HEK293T (cell line): ENCODE measurements at places on chromosomes 1 and 21.

- DNase-seq: no peak
Observed at GRCh38 chr1:68344208-68344607, 105.5 kb downstream of the RPE65 start.

DNA sequence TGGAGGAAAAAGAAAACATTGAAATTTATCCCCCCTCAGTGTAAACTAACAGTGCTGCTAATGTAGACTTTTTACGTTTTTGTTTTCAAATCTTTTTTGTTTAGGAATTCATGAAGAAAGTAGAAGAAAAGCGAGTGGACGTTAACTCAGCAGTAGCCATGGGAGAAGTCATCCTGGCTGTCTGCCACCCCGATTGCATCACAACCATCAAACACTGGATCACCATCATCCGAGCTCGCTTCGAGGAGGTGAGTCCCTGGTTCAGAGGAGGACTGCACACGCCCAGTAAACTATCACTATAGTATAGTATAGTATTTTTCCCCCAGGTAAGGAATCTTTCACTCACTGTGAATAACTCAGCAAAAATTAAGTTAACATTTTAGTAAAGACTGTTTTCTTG lies 37.8 kb upstream of the BMP8A start:
- DNase-seq: no peak

DNA sequence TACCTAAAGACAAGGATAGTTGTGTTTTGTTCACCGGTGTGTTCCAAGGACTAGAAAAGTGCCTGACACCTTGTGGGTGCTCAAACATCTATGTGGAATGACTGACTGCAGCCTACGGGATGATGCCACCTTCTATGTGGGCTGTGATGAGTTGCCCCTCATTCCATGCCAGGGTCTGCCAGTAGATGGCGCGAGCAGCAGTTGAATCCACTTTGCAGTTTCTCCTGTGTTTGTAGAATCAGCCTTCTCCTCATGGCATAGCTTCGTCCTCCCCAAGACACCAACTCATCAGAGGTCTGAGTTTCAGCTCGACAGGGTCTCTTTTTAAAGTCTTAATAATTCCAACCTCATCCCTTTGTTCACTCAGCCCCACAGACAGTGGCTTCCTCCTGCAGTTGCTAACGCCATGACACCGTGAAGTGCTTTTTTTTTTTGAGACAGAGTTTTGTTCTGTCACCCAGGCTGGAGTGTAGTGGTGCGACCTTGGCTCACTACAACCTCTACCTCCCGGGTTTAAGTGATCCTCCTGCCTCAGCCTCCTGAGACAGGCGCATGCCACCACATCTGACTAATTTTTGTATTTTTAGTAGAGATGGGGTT lies 133.7 kb downstream of the CAPN8 start:
- DNase-seq: peak; percentile 82

DNA sequence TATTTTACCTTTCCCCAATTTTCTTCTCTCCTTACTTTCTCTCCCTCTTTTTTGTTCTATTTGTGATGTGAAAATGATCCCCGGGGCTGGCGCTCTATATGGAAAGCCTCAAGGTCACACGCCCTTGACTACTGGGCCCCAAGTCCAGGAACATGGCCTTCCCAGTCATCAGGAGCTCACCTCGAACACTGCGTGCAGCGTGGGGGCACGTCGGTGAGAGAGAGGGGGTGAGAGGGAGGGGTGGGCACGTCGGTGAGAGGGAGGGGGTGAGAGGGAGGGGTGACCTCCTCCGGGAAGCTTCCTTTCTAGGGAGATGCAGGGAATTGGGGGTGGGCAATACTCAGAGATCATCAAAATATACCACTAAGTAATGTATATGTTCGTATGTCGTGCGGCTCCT lies 94.6 kb upstream of the TMPRSS2 start:
- no peak for DNase-seq

DNA sequence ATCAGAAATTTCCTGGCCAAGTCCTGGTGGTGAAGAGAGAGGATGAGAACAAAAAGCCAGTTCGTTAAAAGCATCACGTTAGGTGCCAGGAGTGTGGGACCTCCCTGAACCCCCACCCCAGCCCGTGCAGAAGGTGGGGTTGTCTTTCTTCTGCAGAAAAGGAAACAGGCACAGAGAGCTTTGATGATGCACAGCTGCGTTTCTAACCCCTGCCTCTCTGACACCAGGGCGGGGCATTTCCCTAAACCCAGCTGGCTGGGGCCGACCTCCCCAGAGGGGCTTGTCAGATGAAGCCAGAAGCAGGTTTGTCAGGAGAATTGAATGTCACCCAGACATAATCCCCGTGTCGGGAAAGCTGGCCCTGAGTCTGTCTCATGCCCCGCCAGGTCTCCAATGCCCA lies 189.3 kb upstream of the EDN2 start:
- no peak for DNase-seq

DNA sequence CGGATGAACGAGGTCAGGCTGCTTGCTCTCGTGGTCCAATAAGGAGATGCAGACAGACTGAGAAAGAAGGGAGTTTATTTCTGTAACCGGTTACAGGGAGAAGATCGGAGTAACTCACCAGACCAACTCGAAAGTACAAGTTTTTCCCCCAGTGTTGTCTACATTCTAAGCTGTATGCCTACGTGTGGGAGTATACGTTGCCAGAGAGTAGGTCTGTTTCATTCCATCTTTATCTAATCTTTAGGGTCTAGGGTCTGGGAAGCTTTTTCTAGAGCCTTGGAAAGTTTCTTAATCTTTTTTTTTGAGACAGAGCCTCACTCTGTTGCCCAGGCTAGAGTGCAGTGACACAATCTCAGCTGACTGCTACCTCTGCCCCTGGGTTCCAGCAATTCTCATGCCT lies 4.7 kb upstream of the PADI1 start:
- no peak for DNase-seq

DNA sequence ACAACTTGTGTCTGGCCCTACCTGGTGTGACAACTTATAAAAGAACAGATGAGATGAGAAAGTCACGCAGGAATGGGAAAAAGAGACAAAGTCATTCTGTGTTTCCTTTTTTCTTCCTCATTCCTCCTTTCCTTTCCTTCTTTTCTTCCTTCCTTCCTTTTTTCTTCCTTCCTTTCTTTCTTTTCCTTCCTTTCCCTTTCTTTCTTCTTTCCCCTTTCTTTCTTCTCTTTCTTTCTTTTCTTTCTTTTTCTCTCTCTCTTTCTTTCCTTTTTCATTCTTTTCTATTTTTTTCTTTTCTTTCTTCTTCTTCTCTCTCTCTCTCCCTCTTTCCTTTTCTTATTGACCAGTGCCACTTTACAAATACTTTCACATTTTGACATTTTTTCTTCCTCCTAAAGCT lies 239.7 kb downstream of the ATG4C start:
- no peak for DNase-seq

GRCh38 chr1:107549152-107549810 lies 408.4 kb downstream of the NTNG1 start:
- DNase-seq: no peak

DNA sequence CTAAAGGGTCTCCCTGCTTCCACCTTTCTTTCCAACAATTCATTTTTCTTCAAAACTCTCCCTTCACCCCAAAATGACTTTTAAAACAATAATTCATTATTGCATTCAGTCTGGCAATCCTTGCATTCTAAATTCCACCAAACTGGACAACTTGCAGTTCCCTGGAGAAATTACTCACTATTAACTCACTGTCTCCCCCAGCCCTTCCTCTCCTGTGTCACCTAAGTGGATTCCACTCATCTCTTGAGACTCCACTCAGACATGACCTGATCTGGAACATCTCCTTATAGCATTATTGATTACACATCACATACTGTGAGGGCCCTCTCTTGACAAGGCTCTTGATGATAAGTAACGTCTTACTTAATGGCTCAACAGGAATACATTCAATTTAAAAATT lies 257.1 kb downstream of the BRINP2 start:
- no peak for DNase-seq

DNA sequence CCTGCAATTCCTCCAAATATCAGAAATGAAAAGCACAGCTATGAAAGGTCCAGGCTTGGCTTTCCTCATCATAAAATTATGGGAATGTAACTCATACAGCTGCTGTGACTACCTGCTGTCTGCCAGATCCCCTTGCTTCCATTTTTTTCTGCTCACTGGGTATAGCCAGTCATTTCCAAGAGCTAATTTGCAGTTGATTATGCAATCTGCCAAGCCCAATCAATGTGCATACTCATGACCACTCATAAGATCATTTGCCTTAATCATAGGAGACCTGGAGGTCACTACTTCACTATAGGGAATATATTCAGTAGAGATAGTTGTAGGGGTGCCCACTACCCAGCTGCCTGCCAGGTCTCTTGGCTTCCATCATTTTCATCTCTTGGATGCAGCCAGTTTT lies 417.7 kb upstream of the ZRANB2 start:
- no peak for DNase-seq

DNA sequence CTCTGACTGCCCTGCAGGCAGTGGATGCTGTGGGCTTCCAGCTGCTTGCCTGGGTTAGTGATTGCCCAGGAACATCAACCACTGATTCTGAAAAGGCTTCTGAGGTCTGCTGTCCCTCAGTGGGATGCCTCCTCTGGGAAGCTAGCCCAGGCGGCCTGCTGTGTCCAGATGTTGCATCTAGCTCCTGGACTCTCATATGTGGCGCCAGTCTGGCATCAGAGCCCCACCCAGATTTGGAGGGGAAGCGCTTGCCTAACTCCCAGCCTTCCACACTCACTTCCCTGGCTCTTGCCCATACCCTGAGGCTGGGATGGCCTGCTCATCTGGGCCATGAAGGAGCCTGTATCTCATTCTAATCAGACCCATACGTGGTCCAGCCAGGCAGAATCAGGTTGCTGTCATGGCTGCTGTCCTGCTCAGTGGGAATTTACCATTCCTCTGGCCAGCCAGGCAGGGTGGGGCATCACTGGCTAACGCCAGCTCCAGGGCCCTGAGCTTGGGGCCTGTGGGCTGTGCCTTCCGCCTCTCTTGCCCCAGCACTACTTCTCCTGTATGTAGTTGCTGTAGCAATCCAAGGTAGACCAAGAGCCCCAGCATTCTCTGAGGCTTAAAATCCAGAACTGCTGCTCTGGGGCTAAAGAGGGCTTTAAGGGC lies 4.1 kb downstream of the CSF1 start:
- no peak for DNase-seq

DNA sequence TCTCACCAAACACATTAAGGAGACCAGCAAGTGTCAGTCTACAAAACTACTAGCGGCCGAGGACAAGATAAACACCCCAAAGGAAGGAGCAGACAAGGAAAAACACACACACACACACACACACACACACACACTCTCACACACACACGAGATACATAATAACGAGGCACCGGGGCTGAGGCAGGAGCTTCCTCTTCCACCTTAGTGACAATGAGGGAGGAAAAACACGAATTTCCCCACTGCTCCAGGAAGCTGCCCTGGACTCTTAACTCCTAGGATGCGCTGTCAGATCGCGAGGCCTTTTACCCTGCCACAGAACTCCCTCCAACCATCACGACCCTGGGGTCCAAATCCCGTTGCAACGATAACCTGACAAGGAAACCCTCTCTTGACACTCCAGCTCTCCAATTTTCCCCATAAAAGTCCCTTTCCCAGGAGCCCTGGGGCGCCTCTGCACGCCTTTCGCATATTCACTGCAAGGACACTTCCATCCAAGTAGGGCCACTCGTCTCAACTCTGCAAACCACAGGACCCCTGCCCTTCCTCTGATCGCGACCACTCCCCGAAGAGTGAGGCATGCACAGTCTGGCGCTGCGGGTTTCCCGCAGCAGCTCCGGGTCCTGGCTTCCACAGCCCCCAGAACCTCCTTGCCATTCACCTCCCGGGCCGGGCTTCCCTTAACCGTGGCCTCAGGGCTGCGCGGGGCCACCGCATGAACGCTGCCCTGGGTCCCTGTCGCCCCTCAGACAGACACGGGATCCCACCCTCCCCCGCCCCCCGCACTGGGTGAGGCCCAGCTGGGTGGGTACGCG lies 581 bp downstream of the ETV3 start:
- DNase-seq: peak; percentile 36

GRCh38 chr1:170929412-170929834 lies 5.9 kb upstream of the MROH9 start:
- no peak for DNase-seq
